Mammary epithelial cell (primary cell): ENCODE measurements at places on chromosomes 6 and 20.
A peak's percentile ranks its signal among the peaks of the same experiment; 100 is the strongest.

- no peak for DNase-seq
Measured at GRCh38 chr20:9163251-9163650, 94.4 kb downstream of the PLCB4 start.

GRCh38 chr6:23499549-23499948 is 626.5 kb upstream of the NRSN1 start:
- DNase-seq: no peak

DNA sequence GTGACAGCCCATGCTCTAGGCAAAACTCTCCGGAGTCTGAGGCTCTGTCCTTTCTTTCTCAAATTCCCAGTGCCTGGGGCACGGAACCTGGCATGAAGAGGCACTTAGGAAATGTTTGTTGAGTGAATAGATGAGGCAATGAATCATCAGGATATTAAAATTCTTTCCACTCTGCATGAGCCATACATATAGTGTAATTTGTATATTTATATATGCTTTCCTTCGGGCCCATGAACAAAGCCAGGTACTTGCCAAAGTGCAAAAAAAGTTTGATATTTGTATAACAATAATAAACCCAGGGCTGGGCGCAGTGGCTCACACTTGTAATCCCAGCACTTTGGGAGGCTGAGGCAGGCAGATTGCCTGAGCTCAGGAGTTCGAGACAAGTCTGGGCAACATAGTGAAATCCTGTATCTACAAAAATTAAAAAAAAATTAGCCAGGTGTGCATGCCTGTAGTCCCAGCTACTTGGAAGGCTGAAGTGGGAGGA is 212.3 kb upstream of the ZNF217 start:
- peak; percentile 88 for DNase-seq

- DNase-seq: no peak
Measured at GRCh38 chr6:149761438-149761837, 11.9 kb downstream of the PCMT1 start.

GRCh38 chr6:51814418-51814817 is 273.0 kb downstream of the PKHD1 start:
- DNase-seq: peak; percentile 2

- no peak for DNase-seq
Measured at GRCh38 chr20:59808729-59809381, 124.6 kb downstream of the SYCP2 start.

DNA sequence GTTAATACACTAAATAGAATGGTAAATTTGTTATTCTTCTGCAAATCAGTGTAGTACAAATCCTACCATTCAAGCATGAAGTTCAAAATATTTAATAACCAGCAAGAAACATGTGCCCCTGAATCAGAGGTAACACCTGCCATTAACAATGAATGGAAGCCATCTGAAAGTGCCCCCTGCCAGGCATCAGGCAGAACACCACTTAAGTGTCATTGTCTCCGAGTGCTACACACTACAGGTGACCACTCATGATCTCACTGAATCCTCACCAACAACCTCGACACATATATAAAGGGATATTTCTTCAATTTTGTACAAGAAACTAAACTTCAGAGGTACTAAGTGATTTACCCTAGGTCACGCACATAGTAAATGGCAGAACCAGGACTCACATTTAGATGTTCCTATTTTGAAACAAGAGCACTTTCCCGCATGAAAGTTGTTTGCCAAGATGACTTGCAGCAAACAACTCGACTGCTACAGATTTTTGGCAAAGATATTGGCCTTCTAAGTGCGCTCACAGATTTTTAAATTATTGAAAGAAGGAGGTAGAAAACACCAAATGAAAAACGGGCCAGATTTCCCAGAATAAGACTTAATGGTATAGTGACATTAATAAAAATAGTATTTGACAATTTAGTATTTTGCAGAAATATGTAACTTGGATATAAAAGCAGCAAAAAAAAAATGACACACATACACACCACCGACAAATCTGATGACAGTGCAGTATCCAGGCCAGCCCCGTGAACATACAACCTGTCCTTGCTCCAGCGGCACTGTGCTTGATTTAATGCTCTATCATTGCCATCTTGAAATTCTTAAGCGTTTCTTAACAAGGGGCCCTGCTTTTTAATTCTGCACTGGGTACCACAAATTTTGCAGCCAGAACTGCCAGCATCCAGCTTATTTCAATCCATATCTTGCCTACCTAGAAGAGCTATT is 274.5 kb downstream of the ALDH8A1 start:
- DNase-seq: no peak

- DNase-seq: no peak
Measured at GRCh38 chr6:104656235-104656634, 203.5 kb downstream of the HACE1 start.

DNA sequence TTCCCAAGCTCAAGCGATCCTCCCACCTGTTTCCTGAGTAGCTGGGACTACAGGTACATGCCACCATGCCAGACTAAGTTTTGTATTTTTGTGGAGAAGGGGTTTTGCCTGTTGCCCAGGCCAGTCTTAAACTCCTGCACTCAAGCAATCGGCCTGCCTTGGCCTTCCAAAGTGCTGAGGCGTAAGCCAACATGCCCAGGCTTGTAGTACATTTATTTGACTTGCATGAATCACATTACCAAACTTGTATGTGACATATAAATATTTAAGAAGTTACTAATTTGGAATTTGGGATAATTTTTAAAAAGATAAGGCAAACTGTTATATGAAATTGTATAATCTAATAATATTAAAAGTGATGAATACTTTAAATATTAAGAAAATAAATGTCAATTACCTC is 157.6 kb downstream of the MCHR2 start:
- DNase-seq: peak; percentile 75

DNA sequence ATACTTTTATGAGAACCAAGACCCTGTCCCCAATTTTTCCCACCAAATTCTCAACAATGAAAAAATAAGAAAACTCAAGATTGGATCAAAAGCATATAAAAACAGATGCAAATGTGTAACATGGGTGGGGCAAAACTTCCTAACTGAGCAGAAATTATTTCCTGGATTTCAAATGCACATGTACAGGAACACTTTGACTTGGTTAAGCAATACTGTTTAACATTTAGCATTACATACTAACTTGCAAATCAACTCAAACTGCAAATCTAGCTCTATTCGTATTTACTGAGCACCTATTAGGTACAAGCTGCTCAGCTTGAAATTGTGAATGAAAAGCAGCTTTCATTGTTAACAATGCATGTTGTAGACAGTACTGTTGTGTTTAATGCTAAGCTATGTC is 40.2 kb downstream of the BMP5 start:
- no peak for DNase-seq
